ENCODE measurements at places on chromosomes 11 and 22. TPM values are rescaled to one million over a fixed set of nuclear protein-coding genes. Genes with fewer than 3 reads are reported as not detected.

The CNTF gene
- total RNA-seq = 5.7 TPM

GRCh38 chr22:45670981-45671782 is 452 bp upstream of the ATXN10 start:
- peak; percentile 55 for DNase-seq

- DNase-seq = no peak
These were observed 91.6 kb upstream of the SLC22A12 start for GRCh38 chr11:64499261-64500004.

DNA sequence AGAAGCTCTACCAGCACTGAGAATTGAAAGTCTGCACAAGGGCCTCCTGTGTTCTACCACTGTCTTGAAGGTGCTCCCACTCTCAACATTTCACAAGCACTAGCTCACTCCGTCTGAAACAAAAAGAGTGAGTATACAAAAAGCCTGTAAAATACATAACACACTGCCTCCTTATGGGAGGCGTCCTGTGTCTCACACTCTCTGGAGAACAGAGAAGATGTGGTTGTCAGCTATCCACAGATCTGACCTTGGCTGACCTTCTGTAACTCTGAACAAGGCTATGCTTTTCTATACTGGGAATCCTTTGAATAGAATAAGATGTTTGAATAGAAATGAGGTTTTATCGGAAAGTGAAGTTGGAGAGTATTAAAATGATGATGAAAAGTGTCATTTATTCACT is 171.3 kb upstream of the TMEM45B start:
- DNase-seq = no peak

The FDXACB1 gene
- 0.93 TPM for total RNA-seq

DNA sequence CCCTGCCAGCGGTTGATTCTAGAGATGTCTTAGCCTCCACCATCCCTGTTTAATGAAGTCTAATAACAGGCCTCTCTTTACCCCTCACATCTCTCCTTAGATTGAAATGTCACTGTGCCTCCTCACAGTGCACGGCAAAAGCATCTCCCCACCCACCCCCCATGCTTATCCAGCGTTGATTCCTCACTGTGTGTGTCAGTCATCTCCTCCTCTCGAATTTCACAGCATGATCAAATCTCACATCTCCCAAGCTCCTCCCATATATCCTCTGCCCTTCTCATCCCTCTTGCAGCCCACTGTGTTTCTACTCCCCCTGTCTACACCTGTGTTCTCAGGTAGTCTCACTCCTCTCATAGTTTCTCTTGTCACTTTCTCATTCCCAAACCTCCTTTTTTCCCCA is 84.6 kb downstream of the DBX1 start:
- DNase-seq = no peak

- no peak for DNase-seq
These were observed 416.3 kb downstream of the SHANK2 start for GRCh38 chr11:70836071-70836470.

DNA sequence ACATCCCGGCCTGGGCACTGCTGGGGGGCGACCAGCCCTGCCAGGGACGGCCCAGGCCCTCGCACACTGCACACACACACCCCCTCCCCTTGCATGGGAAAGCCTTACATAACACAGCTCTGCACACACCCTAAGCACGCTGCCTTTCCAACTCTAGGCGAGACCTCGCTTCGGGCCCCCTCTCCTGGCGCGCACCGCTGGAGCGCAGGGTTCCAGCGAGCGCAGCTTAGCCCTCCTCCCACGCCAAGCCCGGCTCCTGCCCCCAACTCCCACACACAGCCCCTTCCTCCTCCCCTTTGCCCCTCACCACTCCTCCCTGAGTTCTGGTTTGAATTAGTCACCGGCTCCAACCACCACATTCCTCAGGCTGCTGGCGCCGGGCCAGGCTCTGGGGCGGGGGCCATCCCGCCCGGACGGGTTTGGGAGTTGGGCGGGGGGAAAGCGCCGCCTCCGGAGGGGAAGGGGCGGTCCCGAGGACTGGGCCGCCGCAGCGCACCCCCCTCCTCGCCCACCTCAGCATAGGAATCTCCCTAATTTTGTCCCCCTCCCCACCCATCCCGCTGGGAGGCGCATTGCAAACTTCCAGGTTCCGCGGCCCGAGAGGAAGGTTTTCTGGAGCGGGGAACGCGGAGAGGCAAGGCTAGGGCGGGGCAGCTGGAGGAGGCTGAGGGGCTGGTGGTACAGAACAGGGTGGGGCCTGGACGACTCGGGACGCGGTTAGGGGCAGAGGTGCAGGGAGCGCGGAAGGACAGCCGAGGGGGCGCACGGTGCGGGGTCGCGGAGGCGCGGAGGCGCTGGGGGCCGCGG is 966 bp downstream of the AHNAK start:
- peak; percentile 96 for DNase-seq

DNA sequence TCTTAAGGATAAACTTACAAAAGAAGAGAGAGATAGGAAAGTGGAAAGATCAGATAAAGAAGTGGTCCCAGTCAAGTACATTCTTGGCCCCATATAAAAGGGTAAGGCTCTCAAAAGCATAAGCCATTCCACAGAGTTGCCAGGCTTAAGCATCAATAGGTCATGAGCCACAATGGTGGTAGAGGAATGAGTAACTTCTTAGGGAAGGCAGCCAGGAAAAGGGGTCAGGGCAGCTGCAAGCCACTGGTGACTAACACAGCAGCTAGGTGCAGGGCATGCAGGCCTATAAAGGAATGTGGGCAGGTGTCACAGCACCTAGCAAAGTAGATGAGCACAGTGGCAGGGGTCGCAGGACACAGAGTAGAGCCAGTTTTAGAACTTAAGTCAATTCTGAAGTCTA is 302.6 kb upstream of the FAT3 start:
- DNase-seq = no peak

- no peak for DNase-seq
These were observed 1065.2 kb downstream of the JRKL start for GRCh38 chr11:97454988-97455387.

The SLC37A2 gene
- total RNA-seq = 1.7 TPM

The TMEM86A gene
- total RNA-seq = 3.9 TPM

GRCh38 chr11:41982975-41983374 is 523.5 kb upstream of the LRRC4C start:
- DNase-seq = no peak

DNA sequence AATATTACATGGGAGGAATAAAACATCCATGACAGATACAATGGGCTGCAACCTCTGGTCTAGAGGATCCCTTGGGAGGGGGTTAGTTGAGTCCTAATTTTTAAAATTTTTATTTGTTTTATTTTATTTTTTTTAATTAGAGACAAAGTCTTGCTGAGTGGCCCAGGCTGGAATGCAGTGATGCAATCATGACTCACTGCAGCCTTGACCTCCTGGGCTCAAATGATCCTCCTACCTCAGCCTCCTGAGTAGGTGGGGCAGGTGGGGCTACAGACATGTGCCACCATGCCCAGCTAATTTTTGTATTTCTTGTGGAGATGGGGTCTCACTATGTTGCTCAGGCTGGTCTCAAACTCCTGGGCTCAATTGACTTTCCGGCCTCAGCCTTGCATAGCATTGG is 43.1 kb downstream of the FDX1 start:
- DNase-seq = no peak

DNA sequence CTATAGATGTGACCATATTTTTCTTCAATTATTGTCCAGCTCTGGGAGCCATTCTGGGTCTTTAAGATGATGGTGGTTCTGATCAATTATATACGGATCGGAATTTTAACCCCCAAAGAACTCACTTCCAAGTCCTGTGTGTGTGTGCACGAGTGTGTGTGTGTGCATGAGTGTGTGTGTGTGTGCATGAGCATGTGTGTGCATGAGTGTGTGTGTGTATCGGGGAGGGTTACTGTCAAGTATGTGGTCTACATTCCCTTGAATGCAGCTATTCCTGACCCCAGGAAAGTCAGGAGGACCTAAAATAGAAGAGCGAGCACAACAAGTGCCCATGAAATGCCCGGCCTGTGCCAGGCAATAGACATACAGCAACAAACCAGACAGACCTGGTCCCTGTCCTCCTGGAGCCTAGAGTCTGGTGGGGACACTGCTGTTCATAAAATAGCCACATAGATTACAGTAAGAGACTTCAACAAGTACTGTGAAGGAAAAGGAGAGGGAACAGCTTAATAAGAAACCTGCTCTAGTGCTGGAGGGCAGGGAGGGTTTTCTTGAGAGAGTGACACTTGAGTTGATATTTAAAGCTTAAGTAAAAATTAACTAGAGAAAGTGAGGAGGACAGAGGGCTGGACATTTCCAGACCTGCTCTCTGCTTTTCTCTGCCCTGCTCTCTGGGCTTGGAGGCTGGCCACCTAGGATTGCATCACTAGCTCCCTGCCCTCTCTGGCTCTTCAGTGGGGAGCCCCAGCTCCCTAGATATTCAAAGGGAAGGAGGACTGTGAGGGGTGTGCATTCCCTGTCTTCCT is 66.1 kb upstream of the SPON1 start:
- DNase-seq = no peak

GRCh38 chr22:39243439-39244135 is 1.2 kb downstream of the PDGFB start:
- DNase-seq = no peak

The OR5T1 gene
- not detected for total RNA-seq

DNA sequence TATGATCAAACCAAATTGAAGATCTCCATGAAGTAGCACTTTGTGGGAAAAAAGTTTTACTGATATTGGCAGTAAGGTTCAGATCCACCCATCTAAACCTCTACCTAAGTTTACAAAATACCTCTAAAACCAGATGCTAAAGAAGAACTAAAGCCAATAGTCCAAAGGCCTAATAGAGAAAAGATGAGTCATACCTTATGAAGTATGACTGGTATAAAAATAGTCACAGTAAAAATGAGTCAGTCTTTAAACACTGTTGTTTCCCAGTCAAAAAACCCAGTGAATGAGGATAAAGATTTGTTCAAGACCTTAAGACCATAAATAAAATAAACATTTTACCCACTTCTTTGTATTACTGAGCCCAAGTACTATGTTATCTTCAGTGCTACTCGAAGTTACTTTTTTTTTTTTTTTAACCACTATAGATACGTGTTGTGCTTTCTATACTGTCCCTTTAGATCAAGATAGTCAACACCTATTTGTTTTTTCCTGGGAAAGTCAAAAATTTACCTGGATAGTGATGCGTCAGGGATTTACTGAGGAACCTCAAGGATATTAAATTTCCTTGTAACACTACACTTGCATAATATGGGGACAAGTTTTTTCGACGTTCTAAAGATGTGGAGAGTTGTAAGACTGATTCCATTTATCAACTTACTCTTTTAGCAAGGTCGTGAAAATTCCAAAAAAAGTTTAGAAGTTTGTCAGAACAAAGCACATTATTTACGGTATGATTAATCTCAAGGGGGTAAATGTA is 87.3 kb downstream of the CCDC73 start:
- no peak for DNase-seq

DNA sequence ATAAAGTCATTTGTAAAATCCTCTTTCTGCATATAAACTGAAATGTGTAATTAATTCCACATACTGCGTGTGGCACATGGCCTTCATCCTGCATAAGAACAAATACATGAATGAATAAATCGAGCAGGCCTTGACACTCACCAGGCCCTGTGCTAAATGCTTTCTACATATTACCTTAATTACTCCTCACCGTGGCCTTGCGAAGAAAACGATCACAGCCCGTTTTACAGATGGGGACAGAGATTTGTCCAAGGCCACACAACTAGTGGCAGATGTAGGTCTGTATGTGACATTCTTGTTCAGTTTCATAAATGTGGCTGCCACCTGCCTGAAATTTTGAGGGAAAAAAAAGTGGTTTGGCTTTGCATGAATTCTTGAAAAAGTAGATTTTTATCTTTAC is 5.8 kb upstream of the CCND1 start:
- no peak for DNase-seq

DNA sequence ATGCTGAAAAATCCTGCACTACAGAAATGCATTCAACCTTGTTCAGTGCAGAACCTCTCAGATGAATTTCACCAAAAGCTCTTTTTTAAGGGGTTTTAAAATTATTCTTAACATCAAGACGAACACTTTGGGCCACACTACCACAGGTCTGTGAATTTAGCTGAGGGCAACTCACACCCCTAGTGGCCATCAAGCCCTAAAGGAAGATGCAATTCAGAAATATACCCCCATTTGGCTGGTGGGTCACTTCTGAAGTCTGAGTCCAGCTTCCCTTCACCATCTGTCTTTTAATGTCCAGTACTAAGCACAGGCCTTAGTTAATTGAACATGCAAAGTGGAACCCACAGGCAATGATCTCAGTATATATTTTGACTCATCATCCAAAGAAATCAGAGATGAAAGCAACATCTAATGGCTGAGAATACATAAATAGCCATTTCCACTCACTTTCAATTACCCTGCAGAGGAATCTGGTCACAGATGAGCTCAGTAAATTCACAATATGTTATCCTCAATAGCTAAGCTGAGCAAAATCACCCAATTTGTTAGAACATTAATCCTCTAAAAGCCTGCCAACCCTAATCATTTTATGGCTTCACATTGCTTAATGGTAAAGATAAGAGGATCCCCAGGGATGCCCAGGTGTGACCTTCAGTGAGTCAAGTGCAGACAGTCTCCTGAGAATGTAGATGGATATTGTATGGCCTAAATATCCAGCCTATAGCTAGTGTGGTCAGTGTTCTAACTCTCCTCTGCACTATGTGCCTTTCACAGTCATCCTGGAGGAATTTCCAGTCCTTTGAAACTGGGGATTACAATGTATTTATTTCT is 50.3 kb downstream of the FAM76B start:
- DNase-seq = no peak

GRCh38 chr11:116073854-116074837 is 569.9 kb upstream of the CADM1 start:
- DNase-seq = no peak

The OR8G5 gene
- not detected for total RNA-seq

DNA sequence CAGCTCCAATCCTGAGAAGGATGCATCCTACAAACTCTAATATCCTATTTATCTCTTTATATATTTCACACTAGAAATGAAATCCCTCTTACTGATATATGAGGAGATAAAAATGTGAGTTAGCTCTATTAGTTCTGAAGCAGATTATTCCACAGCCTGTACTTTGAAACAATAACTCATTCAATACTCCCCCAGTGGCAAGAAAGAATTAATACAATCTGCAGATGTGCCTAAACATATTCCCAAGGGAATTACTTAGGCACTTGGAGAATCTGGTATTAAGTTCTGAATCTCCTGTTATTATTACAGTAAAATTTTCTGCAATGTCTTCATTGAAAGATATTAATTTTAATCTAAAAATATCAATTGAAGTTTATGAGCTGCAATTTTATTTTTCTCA is 59.4 kb downstream of the DDI1 start:
- no peak for DNase-seq

DNA sequence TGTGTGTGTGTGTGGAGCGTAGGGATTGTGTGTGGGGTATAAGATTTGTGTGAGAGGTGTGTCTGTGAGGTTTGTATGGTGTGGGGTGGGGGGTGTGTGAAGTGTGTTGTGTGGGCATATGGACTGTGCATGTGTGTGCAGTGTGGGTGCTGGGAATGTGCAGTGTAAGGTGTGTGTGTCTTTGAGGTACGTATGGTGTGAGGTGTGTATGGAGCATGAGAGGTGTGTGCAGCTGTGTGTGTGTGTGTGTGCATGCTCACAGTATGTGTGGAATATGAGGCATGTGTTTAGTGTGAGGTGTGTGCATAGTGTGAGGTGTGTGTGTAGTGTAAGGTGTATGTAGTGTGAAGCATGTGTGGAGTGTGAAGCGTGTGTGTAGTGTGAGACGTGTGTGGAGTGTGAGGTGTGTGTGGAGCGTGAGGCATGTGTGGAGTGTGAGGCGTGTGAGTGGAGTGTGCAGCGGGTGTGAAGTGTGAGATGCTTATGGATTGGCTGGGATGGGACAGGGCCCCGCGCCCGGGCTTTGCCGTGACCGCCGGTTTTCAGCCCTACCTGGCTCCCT is 1.7 kb upstream of the TMPRSS6 start:
- no peak for DNase-seq

GRCh38 chr11:96222102-96222501 is 120.9 kb downstream of the MAML2 start:
- no peak for DNase-seq

Measured in psoas muscle (tissue), 8 donors.